ENCODE measurements at places on chromosomes 1 and 21.

DNA sequence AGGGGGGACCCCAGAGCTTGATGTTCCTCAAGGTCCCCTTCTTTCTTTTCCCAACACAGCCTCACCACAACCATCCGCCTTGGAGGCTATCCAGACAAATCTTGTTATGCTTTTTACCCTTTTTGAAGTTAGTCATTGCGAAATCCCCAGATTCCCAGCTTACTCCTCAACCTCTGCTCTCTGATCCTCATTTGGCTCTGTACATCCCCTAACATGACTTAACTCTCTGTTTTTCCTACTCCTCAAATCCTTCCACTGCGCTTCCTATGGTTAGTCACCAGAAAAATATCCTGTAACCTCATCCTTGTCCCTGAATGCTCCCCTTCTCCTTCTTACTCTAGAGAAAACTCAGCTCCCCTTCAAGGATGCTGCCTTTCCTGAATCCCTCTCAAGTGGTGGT is 189.1 kb upstream of the POU3F1 start:
- DNase-seq = no peak

DNA sequence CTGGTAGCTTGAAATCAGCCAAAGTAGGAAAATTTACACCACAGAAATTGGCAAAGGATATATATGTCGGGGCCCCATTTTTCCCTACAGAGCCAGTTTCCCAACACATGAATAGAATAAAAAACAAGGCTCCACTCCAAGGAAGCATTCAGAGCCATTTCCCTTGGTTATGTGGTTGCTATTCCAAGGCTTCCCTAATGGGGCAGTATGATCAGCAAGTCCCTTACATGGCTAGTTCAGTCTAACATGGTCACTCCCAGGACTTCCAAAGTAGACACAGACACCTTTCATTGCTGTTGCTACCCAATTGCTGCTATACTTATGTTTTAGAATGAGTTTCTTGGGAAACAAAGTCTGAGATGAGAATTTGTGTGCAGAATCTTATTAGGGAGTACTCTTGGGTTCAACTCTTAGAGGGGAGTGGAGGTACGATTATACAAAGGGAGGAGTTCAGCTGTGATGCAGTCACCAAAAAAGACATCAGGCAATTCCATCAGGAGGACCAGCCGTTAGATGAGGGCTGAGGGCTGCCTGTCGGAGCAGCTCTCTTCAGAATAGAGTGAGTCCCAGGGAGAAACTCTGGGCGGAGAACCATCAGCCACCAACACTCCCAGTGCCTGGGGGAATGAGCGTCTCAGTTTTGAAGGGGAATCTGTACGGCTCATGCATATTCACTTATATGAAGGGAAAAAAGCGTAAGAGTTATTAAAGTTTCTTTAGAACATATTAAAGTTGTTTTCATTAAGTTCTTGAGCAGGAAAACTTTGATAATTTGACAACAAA is 92.9 kb downstream of the C21orf91 start:
- no peak for DNase-seq

- no peak for DNase-seq
These were observed 143.1 kb downstream of the TPR start for GRCh38 chr1:186231861-186232436.

DNA sequence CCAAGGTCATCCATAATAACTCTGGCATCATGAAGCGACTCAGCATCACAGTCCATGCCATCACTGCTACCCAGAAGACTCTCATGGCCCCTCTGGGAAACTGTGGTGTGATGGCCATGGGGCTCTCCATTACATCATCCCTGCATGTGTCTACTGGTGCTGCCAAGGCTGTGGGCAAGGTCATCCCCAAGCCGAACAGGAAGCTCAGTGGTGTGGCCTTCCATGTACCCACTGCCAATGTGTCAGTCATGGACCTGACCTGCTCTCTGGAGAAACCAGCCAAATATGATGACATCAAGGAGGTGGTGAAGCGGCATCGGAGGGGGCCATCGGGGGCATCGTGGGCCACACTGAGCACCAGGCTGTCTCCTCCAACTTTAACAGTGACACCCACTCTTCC is 65.1 kb upstream of the ARHGAP29 start:
- DNase-seq = no peak

- DNase-seq = no peak
These were observed 59.6 kb downstream of the RGS21 start for GRCh38 chr1:192376374-192376773.

- DNase-seq = no peak
These were observed 81.2 kb upstream of the RAVER2 start for GRCh38 chr1:64663668-64664067.

DNA sequence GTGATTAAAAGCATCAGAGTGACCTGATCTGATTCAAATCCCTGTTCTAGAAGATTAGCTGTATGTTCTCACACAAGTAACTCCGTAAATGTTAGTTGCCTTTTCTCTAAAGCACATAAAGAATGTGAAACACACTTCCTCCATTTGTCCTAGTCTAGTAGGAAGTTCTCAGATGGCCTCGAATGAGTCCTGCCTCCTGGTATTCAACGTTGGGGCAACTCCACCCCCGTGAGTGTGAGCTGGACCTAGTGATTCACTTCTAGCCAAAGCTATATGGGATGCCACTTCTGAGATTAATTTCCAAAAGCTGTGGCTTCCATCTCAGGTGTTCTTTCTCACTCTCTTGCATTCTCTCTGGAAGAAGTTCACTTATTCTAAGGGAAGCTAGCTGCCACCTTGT is 267.6 kb downstream of the GPATCH2 start:
- DNase-seq = no peak

GRCh38 chr21:30372139-30372770 is at the start of gene KRTAP13-2:
KRTAP13-2 (minus strand) TSS chr21:30372271; CDS start chr21:30372213, 58 bp downstream.
- no peak for DNase-seq

DNA sequence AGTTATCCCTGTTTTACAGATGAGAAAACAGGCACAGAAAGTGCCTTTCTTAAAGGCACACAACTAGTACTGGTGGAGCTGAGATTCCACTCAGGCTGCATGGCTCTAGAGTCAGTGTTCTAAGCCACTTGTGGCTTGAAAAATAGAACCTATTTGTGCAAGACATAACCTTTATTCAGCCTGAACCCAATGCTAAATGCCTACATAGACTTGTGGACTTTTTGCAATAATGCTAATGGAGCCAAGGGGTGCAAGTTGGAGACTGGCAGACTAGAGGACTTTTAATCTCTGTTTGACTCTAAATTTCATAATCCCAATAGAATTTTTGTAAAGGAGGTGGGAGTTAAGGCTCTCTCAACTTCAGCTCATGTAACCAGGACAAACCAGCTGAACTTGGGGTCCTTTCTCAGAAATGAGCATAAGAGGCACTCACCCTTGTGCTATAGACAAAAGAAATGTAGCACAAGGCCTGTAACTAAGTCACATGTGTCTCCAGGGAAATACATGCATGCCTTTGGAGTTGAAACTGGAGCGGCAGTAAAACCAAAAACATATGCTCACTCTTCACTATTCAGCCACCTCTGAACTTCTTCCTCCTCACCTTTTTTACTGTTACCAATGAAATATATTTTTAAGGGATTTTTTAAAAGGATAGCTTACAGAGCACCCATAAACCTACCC is 43.0 kb upstream of the AK4 start:
- no peak for DNase-seq

DNA sequence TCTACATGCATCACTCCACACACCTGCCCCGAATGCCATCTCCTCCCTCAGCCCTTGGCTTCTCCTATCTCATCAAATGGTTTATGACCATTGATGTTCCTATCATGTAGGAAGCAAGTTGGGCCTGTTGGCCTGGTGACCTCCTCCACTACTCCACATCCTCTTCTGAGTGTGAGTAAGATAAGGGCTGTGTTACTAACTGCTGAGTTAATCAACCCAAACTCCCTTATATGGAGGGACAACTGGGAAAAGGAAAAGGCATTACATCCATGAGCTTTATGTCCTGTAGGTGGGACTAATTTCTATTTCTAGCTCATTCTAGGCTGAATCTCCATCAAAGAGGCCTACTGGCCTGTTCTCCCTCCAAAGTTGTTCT is 57.6 kb downstream of the WLS start:
- DNase-seq = no peak

DNA sequence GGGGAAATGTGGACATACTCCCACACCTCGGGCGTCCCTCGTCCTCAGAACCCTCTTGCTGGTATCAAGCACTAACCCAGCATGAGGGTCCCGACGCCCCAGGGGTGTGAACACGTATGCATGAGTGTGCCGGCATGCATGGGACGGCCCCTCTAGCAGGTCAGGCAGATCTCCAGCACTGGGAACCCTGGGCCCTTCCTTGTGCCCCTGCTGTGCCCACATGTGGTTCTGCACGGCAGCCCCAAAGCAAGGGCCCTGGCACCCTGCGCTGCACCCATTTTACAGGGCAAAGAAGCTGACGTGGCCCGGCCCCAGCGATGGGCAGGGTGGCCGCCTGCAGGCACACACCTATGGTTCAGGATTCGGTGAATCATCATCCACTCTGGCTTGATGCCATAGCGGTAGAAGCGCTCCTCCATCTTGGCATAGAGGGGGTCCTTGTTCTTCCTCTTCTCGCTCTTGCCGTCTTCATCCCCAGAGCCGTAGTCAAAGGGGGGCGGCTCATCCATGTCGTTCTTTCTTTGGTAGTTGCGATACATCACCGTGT is 34.2 kb downstream of the CHD5 start:
- no peak for DNase-seq

DNA sequence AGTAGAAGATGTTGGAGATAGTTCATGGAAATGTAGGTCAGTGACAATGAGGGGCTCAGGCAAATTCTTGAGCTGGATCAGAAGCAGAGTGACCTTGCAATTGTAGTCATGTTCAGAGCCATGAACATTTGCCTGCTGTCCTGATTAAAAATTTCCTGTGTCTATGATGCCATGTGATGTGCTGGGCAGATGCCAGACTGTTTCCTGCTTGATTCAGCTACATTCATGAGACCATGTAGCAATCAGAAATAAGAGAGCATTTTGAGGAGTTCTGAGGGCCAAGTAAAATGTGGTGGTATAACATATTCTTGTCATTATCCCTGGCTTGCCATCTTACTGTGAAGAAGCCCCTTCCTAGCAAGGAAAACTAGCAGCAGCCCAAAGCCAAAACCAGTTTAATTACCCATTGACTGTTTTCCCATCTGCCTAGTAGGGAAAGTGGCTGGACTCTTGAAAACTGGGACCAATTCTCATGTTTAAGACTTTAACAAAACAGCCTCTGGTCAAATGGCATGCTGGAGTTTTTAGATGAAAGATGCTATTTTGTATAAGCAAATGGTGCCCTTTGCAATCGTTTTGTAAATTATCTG is 118.3 kb downstream of the NOS1AP start:
- peak; percentile 61 for DNase-seq

- no peak for DNase-seq
These were observed 3.7 kb upstream of the FOXO6 start for GRCh38 chr1:41357451-41358101.

DNA sequence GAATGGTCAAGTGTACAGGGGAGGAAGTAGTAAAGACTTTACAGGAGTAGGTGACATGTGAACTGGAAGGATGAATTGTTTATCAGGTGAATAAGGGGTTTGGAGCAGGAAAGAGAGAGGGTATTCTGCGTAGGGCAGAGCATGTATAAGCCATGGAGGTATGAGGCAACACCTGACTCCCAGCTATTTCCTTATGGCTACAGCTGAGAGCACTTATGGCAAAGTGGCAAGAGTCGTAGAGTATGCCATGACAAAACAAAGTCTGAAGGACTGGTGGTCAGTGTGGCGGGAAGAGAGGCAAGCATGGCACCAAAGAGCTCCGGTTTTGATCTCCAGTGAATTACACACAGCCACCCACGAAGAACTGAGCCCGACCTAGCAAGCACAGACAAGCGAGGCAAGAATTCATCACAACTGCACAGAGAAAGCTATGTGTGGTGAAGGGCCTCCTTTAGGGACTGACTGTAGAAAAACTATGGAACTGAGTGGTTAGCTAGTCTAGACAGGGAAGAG is 9.0 kb upstream of the ELOVL1 start:
- DNase-seq = no peak

DNA sequence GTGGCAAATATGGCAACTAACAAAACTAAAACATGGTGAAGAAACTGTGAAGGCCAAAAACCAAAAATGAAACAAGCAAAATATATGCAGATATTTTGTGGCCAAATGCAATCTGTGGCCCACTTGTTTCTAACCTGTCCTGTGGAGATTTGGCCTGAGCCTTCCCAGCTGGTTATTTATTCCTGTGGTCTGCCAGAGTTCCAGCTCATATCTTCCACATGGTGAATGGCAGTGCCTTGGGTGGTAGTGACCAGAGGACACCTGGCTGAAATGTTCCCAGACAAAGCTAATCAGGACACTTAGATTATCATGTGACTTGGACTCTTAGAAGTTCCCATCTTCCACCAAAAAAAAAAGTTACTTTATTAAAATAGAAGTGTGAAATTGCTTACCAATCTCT is 39.7 kb downstream of the RNASEL start:
- DNase-seq = peak; percentile 58

DNA sequence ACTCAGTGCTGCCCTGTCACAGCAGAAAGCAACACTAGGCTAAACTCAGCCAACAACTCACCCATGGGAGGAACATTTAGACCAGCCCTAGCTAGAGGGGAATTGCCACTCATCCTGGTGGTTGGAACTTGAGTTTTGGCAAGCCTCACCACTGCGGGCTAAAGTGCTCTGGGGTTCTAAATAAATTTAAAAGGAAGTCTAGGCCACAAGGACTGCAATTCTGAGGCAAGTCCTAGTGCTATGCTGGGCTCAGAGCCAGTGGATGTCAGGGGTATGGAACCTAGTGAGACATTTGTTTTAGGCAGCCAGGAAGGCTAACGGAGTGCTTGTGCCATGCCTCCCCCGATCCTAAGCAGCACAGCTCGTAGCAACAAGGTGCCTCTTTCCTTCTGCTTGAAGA is 78.0 kb downstream of the RGS13 start:
- no peak for DNase-seq

DNA sequence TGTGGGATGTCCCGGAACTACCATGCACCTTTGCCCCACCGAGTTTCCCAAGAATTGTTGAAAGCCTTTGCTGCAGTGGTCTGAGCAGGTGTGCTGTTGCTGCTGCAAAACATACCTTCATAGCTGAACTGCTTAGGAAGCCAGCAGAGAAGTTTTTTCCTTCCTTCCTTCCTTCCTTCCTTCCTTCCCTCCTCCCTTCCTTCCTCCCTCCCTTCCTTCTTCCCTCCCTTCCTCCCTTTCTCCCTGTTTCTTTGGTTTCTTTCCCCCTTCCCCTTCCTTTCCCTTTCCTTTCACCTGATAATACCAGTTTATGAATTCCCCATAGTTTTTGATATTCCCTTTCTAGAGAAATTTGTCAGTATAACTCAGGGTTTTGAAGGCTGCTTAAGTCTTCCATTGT is 10.8 kb upstream of the SH3D21 start:
- no peak for DNase-seq

DNA sequence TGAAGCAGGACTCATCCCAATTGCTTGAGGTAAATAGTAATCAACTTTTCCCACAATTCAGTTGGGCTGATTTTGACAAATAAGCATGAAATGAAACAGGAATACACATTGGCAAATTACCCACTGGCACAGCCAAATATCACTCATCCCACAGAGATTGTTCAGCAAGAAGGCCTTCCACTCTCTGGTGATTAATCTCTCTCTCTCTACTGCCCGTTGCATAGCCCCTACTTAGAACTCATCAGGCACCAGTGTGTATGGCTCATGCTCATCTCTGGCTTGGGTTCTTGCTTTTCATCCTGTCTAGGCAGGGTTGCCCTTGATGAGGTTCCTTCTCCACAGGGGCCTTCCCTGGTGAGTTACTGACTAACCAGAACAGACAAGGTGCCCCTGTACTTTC is 1.1 kb downstream of the BSDC1 start:
- no peak for DNase-seq

GRCh38 chr1:241603731-241604245 is 36.4 kb downstream of the CHML start:
- no peak for DNase-seq

- DNase-seq = peak; percentile 53
These were observed 75.4 kb downstream of the NRIP1 start for GRCh38 chr21:14989359-14989758.
